ENCODE measurements at places on chromosomes 2 and 18.

GRCh38 chr2:190137561-190137960 lies 75.0 kb upstream of the MSTN start:
- no peak for DNase-seq

- no peak for DNase-seq
Measured at GRCh38 chr2:233824373-233824772, 30.0 kb downstream of the HJURP start.

DNA sequence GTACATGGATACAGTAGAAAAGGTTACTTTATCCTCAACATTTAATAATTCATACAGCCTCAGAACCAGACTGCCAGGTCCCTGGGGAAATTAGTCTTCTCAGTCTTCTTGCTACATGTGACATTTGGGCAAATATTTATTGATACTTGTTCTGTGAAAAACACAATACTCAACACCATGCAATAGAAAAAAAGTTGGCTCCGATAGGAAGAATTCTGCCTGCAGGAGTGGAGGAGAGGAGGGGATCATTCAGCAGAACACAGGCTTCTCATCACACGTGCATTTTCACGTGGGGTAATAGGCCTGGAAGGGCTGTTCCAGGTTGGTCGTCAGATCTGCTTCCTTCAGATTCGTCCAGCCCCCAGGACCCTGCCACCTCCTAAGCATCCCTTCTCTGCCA lies 58.4 kb upstream of the ACKR3 start:
- DNase-seq, result no peak

DNA sequence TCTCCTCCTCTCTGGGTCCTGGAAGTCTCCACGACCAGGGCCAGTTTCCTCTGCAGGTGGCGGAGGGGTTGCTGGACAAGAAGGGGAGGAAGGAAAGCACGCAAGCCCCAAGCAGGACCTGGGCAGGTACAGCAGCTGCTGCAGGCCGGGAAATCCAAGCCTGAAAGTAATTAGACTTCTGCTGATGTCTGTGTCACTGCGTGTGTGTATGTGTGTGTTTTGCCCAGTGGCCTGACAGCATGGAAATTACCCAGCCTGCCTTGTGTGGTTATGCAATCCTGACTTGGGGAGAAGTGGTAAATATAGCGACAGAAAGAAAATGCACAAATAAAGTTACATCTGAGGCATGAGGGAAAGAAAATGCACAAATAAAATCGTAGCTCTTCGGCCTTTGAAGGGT lies 121.8 kb upstream of the ZBTB14 start:
- DNase-seq, result no peak

DNA sequence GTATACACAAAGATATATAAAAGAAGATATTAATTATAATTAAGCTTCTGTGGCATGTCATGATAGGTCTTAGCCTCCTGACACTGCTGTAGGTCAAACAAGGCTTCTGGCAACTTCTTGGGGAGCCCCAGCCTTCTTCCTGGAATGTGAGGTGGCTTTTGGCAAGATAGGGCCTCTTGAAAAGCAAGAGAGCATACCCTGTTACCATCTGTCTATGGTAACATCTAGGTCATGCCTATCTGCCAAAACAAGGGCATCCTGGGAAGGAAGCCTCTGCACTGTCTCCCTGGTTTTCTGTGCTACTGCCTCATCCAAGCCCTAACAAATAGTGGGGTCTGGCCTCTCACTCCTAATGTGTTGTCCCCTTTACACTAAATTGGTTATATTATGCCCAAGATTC lies 70.9 kb downstream of the CCDC148 start:
- DNase-seq, result no peak

GRCh38 chr2:209472871-209473270 lies 49.0 kb downstream of the MAP2 start:
- DNase-seq, result no peak

Data from SHP77 (cell line).